Activated T-cell treated with anti-CD3 and anti-CD28 coated beads for 48 hours (primary cell): ENCODE measurements at places on chromosomes 5 and 9.

DNA sequence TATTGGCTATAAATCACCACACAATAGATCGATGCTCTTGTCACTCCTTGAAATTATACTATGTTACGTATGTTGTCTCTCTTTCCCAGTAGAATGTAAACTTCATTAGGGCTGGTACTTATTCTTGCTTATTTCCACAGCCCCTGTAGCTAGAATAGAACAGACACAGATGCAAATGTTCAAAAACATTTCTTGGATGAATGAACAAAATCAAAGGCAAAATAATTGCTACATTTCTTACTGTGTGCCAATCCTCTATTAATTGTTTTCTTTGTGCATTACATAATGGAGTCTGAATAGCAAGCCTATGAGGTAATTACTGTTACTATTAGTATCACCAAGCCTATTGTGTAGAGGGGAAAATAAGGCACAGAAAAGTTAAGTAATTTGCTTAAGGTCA, 725 bp upstream of the OR13C2 start:
- DNase-seq, result no peak

DNA sequence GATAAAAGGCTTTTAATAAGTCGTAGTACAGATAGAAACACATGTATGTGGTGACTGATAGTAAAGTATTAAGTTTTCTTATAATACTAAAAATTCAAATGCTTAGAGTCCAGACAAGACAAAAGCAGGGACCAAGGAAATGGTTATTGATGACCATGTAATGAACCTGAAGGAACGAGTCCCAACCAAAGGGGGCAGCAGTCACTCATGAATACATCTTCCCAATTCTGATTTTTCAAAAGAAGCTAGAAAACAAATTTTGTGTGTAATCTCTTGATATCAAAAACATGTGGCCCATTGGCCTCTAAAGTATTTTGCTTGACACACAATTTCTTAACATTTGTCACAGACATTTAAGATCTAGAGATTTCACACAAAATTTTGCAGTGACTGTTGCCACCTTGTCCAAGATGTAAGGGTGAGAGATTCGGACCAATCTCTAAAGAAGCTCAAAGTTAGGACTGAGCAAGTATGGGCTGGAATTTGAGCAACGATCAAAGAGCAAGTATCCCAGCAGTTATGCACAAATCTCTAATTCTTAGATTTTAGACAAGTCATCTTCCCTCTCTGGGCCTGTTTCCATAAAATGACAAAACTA, 66.8 kb downstream of the ARL15 start:
- no peak for DNase-seq

GRCh38 chr5:145944328-145944727, 8.0 kb downstream of the SH3RF2 start:
- no peak for DNase-seq

- no peak for DNase-seq
Observed at GRCh38 chr5:111367115-111367514, 142.9 kb downstream of the CAMK4 start.

DNA sequence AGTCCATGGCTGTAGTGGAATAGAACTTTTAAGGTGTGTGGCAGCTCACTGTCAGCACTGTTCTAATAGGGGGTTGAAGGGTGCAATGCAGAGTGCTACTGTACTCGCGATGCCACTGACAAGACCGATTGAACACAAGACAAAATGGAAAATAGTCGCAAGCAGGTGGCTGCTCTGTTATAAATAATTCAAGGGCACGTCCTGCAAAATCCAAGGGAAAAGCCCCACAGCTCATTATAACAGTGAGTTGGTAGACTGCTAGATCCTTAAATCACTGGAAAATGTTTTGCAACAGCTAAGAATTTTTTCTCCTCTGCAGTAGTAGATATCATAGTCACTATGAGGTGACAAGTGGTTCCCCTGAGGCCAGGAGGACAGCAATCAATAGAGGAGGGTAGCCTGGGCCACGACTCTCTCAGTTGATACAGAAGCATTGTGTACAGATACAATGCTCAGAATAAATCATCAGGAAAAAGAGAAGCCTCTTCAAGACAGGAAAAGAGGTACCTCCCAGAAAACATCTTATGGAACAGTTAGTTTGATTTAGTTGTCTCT, 926.3 kb downstream of the TLE4 start:
- DNase-seq, result no peak

GRCh38 chr9:121050128-121050988, at the start of gene C5:
C5 (minus strand) TSS chr9:121050275; CDS start chr9:121050246, 29 bp downstream.
- no peak for DNase-seq

GRCh38 chr9:134885679-134886412, 5.2 kb downstream of the FCN2 start:
- no peak for DNase-seq

GRCh38 chr9:129610213-129610472, 10.8 kb downstream of the C9orf50 start:
- no peak for DNase-seq

DNA sequence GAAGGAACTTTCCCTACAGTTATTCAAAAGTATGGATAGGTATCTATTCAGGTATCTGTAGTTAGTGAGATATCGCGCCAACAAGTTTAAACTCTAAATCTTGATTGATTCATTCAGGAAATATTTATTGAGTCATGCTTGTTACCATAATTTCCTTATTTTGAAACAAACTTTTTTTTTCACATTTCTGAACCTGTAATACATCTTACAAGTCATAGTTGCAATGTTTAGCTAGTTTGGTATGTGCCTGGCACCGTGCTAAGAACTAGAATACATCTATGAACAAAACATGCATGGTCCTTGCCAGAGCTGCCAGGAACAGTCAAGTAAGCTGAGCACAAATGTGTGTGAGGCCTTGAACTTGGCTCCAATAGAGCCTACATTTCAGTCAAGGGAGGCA, 226.4 kb downstream of the PCSK5 start:
- no peak for DNase-seq

DNA sequence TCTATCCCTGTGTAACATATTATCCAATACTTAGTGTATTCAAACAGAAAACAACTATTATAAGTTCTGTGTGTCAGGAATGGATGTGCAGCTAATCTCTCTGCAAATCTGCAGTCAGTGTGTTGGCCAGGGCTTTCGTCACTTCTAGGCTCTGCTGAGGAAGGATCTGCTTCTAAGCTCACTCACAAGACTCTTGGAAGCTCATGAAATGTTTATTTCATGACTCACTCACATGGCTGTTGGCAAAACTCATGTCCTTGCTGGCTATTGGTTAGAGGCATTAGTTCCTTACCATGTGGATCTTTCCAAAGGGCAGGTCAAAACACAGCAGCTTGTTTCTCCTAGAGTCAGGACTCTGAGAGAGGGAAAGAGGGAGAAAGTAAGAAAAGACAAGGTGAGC, 367.4 kb upstream of the SMARCA2 start:
- no peak for DNase-seq

- DNase-seq, result no peak
Observed at GRCh38 chr5:38660194-38660668, 103.8 kb upstream of the LIFR start.

DNA sequence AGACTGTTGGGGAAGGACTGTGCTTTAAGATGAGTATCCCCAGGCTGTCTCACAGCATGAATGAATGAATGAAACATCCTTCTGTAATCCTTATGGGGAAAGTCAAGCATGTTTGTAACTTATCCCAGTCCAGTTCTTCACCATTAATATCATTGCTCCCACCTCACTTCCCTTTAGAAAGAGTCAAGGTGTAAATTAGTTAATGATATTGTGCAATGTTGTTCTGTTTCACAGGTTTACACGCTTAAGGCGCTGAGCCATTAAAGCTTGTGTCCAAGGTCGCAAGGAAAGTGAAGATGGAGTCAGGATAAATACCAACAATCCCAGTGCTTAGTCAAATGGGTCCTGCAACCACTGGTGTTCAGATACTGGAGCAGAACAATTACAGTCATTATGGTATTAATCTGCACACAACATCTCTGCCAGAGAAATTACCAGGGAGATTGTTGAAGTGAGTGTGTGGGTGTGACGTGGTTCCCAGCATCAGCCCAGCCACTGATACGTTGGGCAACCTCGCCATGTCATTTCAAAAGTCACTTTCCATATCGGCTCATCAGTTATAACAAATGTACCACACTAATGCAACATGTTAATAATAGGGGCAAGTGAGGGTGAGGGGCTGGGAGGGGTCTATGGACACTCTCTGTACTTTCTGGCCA, 1.5 kb upstream of the MYO10 start:
- DNase-seq, result no peak
